ENCODE measurements at places on chromosomes 16 and 17.

DNA sequence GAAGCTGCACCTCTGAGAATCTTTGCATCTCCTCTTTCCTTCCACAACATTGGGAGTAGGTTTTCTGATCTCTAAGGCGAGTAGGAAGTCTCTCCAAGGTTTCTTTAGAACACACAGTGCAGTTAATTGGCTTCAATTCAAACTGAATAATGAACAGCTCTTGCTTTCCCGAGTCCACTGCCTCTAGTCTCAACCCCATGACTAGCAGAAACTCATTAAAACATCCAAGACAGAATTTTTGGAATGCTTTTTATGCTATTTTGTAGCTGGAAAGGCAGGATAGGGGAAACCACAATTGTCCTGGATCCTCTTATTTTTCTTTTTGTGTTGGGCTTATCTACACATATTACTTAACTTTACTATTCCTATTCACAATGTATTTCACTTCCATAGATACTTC lies 206.6 kb downstream of the CDH8 start:
- DNase-seq: no peak

DNA sequence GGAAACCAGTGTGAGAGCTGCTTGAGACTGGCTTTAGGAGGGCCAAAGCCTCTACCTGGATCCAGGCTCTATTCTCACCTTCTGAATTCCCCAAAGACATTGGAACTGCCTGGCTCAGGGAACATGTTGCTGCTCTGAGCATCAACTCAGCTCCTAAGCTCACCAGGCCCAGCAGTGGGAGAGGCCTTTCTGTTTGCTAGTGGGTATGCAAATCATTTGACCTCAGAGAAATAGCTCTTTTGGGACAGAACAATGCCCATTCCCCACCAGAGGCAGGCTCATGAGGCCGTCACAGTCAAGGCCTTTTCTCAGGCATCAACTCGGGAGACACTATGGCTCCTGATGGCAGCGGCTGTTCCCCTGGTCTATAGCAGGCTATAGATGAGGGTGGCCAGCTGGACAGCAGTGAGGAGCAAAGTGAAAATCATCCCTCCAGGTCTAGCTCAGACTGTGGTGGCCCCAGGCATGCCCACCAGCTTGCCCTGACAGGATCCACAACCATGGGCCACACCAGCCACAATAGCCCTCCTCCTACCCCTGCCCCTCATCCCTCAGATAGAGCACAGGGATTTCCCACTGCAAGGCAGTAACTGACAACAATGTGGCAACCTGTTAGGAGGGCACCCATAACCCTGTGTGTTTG lies 30.4 kb upstream of the GFOD2 start:
- no peak for DNase-seq

DNA sequence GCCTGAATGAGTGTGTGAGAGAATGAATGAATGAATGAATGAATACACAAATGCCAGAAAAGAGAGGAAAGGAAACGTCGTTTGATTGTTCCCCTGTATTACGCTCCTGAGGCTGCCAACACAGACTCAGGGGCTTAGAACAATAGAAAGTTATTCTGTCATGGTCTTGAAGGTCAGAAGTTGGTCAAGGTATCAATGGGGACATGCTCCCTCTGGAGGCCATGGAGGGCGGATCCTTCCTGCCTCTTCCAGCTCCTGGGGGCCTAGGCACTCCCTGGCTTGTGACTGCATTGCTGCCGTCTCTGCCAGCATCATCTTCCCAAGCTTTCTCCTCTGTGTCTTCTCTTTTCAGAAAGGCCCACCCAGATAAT lies 1.5 kb upstream of the SLC38A8 start:
- no peak for DNase-seq

GRCh38 chr17:79936641-79937381 lies 97.6 kb upstream of the CBX4 start:
- no peak for DNase-seq

DNA sequence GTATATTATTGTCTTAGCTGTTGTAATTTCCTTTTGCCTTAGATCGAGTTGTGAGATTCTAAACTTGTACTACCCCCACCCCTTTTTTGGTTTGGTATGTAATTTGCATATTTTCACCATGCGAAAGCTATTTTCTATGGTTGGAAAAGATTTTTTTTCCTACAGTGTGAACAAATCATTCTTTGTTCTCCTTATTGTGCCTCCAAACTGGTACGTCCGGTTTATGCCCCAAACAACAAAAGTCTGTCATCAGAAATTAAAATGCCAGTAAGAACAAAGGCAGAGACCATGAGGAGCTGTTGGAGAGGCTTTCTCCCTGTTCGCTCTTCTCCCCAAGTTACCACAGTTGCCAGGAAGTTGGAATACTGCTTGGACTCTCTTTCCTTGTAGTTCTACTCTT lies 66.1 kb downstream of the BCAS3 start:
- no peak for DNase-seq

DNA sequence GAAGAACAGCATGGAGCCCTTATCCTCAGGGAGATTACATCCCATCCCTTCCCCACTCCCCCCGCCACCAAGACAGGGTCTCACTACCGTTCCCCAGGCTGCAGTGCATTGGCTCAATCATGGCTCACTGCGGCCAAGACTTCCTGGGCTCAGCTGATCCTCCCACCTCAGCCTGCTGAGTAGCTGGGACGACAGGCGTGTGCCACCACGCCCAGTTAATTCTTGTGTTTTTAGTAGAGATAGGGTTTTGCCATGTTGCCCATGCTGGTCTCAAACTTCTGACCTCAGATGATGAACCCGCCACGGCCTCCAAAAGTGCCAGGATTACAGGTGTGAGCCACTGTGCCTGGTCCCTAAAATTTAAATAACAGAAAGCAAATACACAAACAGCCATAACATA lies 48.8 kb downstream of the STH start:
- no peak for DNase-seq

GRCh38 chr17:33113991-33114370 lies 122.3 kb downstream of the SPACA3 start:
- no peak for DNase-seq

DNA sequence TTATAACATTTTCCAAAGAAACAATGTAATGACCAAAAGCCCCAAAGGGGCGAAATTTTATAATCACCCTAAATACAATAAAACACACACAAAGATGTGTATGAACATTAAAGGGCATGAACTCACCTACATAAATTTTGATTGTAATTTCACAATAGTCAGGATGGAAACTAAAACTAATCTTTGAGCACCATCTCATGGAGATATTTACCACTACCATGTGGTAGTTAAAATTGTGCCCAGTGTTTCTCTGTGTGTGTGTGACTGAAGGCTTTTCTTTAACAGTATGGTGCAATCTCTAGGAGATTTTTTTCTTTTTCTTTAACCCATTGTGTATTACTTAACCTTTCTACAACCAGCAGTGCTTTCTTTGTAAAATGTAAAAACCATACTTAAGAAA lies 19.7 kb upstream of the MEIOC start:
- no peak for DNase-seq

DNA sequence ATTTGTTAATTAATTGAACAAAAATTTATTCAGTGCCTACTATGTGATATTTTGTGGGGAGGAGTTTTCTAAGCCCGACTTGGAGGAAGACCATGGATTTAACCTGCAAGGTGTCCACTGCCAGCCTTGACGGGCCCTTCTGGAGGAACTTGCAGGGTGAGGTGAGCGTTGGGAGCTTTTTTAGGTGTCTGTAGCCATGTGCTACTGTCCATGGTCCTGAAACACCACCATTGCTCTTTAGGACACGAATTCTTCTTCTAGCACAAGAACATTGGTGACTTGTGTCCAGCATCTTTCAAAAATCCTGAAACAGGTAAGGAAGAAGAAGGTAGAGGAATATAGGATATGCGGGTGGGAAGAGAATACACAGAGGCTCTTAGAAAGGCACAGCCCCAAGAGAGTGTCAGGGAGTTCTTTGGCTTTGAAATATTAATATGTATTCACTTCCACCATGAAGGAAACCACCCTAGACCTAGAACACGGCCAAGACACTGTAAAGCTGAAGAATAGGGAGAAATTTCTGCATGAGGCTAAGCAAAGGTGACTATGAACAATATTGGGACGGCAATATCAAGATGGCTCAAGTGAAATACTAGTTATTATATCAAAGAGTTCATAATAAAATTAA lies 27.9 kb upstream of the OR4D1 start:
- no peak for DNase-seq

- no peak for DNase-seq
Measured at GRCh38 chr16:72937916-72938794, 109.8 kb downstream of the ZFHX3 start.

DNA sequence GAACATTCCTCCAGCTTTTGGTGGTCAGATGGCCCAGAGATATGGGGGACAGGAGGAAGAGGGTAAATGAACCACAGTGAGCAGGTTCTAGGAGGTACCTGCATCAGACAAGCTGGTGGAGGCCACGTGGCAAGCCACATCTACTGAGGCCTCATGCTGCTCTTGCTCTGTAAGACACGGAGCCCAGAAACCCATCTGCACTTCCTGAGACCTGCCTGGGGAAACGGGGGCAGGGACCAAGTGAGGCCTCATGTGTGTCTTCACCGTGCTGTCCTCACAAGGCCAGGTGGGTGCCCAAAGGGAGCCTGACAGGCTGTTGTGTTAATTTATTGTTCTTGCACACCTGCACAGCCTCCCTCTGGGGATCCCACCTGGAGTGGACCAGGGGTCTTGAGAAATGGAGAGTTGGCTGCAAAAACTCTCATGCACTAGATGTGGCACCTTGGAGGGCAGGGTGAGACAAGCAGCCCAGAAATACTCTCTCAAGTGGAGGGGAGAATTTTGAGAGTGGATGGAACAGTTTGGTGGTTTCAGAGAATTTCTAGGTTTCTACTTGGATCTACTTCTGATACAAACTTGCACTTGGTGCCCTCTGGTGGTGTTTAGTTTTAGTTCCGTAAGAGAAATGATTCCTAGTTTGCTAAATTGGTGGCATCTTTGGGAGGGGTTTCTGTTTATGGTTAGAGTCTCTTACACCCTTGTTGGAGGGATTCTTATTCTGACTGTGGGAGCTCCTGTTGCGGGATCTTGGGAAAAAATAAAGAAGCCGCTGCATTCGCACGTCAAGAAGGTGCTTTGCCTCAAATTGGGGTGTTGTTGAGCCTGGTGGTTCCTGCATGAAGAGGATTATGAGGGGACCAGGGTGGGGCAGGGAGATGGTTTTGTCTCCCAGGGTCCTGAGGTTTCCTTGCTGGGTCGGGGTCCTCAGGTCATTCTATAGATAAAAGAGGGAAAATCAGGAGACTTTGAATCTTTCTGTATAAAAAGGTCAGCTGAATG lies 47.5 kb downstream of the SLC6A2 start:
- DNase-seq: no peak

DNA sequence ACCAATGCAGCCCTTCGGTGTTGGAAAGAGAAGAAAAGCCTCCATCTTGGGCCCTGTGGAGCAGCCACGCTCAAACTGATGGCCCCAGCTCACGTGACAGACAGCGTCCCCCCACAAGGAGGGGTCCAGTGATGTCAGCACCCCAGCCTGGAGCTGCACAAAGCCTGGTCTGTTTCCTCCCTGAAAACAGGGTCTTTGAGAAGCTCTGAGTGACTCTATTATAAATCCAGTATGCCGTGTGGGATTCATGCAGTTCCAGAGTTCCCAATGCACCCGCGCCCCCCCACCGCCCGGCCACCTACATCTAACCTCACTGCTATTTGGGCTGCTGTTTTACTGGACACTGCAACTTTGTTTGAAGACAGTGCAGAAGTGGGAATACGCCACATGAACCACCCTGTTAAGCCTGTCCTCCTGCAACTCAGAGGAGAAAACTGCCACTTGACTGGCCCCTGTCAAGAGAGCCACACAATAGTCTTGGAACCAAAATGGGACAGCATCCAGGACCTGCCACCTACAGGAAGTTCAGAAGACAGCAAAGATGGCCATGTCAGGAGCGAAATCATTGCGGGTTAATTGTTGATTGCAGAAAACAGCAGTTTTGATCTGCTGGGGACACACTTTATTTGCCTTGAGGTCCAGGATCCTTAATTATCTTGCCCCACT lies 33.1 kb downstream of the PMP22 start:
- DNase-seq: no peak

Data from thoracic aorta (tissue), 2 donors.